ENCODE measurements at places on chromosomes 2 and 18. TPM values are rescaled to one million over a fixed set of nuclear protein-coding genes. Genes with fewer than 3 reads are reported as not detected.

DNA sequence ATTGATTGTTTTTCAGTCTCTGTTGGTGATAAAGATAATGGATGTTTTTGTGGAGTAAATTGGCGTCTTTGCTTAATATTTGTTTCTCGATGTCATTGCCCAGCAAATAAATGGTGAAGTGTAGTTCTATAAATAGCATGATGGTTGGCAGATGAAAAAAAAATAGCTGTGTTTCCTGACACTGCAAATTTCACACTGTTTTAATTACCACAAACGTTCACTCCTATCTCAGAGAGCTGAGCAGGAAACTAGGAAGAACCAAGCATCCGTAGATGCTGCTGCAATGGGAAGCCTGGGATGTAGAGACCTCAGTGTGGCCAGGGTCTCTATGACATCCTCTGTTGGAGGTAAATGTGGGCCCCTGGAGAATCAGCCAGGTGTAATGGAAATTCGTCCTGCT lies 183.2 kb downstream of the CYRIA start:
- no peaks in the 10 kb centered on the region for H3K4me1 ChIP-seq
- no peaks in the 10 kb centered on the region for H3K27me3 ChIP-seq
- no peaks in the 10 kb centered on the region for H3K36me3 ChIP-seq
- no peak overlapping the region for H3K27ac ChIP-seq
- DNase-seq: no peak

DNA sequence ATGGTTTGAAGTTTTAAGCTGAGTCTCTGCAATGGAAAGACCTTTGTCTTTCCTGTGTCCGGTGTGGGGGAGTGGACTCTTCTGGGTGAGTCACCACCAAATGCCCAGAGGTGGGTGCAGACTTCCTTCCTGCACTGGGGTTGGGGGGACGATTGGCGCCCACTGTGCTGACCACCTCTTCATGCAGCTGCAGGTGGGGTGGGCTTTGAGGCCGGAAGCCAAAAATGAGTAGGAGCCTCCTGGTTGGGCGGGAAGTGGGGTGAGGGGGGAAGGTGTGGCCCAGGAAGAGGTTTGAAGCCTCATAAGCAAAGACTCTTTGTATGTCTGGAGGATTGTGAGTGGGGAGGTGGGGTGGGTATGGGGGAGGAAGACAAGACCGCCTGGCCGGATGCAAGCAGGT lies 27.6 kb downstream of the PAX8 start:
- H3K4me1 ChIP-seq: no peaks in the 10 kb centered on the region
- no peak for DNase-seq
- no peaks in the 10 kb centered on the region for H3K27me3 ChIP-seq

DNA sequence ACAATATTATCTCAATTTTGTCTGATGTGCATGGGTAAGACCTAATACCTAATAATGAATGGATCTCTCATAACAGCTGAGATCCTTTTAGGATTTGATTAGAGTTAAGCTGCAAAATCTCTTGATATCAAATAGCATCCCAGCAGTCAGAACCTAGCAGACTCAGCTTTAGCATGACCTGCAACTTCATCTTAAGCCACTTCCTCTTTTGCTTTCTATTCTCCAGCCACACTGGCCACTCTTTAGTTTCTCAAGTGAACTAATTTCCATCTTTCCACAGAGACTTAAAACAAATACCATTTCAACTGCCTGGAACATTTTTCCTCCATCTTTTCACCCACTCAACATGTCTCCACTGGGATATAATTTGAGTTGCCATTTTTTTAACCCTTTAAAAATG lies 1251.6 kb upstream of the ZEB2 start:
- H3K27ac ChIP-seq: no peak overlapping the region
- H3K4me1 ChIP-seq: no peaks in the 10 kb centered on the region
- no peaks in the 10 kb centered on the region for H3K36me3 ChIP-seq
- H3K27me3 ChIP-seq: no peaks in the 10 kb centered on the region

ABCG8 gene
- total RNA-seq: not detected

- H3K36me3 ChIP-seq: no peaks in the 10 kb centered on the region
- H3K27me3 ChIP-seq: peaks cover 12% of the 10 kb centered on the region
- H3K4me3 ChIP-seq: no peak overlapping the region
- H3K27ac ChIP-seq: no peak overlapping the region
- peaks cover 11% of the 10 kb centered on the region for H3K4me1 ChIP-seq
Observed at GRCh38 chr2:219362072-219362471, 25.6 kb downstream of the DNPEP start.

DNA sequence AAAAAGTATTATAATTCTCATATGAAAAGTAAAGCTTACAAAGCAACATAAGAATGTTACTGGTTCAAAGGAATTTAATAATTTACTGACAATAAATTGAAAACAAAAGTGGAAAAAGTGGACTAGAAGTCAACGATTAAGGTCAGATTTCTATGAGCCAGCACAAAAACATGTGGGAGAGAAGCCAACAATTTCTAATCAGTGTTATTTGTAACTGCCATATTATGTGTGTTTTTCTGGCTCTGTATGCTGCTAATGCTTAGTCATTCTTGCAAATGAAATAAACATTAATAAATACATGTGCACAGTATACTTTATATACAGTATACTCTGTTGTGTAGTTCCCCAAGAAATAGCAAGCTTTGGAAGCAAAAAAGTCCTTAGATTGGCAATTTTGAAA lies 301.3 kb upstream of the RGPD4 start:
- no peak for DNase-seq
- no peaks in the 10 kb centered on the region for H3K36me3 ChIP-seq
- no peak overlapping the region for H3K27ac ChIP-seq

ATP6V1B1 gene
- not detected for total RNA-seq

TBR1 gene
- total RNA-seq: not detected

DNA sequence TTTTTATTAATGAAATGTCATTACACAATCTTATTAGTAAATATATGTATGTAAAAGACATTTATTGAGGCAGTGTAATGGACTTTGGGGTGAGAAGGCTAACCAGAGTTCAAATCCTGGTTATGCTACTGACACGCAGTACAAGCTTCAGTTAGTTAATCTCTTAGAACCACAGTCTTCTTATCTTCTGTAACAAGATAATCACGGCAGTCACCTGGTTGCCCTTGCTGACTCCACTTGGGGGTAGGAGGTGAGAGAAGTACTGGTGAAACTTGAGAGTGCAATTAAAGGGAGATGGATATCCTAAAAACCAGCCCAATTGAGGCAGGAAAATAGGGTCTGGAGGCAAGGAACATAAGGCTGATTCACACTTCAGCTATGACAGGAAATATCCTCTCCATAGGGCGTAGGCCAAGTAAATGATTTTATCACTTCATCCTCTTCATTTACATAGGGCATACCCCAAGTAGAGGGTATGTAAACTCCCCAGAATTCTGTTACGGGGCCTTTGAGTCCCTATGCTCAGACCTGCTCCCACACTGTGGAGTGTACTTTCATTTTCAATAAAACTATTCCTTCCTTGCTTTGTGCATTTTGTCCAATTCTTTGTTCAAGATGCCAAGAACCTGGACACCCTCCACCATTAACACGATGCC lies 21.3 kb downstream of the SKA1 start:
- DNase-seq: no peak
- H3K27me3 ChIP-seq: no peaks in the 10 kb centered on the region
- no peak overlapping the region for H3K27ac ChIP-seq
- H3K4me3 ChIP-seq: no peak overlapping the region

- no peaks in the 10 kb centered on the region for H3K27me3 ChIP-seq
- no peaks in the 10 kb centered on the region for H3K4me1 ChIP-seq
- no peak for DNase-seq
Observed at GRCh38 chr18:49768051-49768391, 45.3 kb downstream of the ACAA2 start.

Data from esophagus squamous epithelium (tissue), 5 donors.